ENCODE measurements at places on chromosomes 2 and 18.

- no peak for DNase-seq
These were observed 400.1 kb downstream of the PID1 start for GRCh38 chr2:228871012-228871411.

DNA sequence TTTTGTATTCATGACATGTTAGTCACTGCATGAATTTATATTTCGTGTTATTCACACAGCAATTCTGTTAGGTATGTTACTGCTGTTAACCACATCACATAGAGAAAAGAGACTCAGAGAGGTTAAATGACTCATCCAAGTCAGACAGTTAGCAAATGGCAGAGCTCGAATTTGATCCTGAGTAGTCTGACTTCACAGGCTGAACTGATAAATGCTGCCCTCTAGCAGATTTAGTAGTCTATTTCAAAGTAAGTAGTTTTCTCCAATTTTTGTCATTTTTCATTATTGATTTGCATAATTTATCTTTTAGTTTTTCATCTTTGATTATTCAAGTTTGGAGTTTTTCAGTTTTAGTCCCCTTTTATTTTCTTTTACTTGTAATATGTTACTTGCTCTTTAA is 58.3 kb downstream of the WDR7 start:
- DNase-seq = no peak

DNA sequence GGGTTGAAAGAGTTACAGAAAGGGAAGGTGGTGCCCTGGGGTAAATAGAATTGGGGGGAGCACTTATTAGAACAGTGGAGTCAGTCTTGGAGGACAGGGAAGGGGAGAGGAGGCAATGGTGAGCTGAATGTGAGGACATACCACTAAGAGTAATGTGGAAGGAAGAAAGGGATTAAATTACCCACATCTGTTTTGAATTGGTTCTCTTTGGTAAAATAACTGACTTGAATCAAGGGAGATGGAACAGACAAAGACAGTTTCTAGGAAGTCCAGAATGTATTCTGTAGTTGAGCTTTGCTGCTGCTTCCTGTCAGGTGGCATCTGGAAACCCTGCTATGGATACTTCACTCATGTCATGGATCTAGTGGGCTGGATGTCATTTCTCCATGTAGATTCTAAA is 6.7 kb downstream of the SETBP1 start:
- no peak for DNase-seq

DNA sequence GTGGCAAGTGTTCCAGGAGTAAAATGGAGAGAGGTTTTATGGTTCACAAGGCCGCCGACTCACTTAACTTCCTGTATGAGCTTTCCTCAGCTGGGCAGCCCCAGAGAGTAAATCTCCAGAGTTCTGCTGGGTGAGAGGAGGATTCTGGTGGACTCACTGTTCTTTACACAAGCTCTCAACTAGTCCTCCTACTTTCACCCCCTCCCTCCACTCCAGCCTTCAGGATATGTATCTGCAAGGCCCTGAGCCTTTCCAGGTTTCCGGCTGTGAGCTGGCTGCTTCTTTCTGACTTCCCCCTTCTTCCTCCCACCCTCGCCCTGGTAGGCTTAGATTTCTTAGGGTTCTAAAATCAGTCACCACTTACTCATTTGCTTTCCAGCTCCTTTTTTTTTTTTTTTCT is 34.0 kb downstream of the EML6 start:
- DNase-seq = no peak

DNA sequence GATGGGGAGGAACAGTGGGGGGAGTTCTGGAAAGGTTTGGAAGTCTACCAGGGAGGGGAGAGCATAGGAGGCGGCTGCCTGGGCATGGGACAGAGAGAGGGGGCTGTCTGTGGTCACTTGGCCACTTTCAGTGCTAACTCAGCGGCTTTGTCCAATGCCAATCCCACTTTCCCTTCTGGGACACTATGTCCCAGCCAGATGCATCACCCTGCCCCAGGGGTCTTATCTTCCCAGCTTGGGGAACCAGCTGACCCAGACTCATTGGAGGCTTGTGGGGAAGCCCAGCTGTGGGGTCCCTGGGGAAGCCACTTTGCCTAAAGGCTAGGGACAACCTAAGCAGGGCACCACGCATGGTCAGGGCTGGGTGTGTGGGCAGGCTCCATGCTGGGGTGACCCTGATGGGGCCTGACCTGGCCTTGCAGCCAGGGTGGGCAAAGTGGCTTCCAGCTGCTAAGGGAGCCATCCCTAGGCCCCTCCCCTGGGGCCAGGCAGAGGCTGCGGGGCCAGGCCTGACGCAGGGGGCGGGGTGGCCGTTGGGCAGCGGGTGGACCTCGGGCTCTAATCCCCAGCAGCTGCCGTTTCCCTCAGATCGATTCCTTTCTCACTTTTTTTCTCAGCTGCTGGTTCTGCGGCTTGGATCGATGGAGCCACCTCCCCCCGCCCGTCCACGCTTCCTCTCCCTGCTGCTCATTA is 1.6 kb upstream of the ASIC4 start:
- no peak for DNase-seq

DNA sequence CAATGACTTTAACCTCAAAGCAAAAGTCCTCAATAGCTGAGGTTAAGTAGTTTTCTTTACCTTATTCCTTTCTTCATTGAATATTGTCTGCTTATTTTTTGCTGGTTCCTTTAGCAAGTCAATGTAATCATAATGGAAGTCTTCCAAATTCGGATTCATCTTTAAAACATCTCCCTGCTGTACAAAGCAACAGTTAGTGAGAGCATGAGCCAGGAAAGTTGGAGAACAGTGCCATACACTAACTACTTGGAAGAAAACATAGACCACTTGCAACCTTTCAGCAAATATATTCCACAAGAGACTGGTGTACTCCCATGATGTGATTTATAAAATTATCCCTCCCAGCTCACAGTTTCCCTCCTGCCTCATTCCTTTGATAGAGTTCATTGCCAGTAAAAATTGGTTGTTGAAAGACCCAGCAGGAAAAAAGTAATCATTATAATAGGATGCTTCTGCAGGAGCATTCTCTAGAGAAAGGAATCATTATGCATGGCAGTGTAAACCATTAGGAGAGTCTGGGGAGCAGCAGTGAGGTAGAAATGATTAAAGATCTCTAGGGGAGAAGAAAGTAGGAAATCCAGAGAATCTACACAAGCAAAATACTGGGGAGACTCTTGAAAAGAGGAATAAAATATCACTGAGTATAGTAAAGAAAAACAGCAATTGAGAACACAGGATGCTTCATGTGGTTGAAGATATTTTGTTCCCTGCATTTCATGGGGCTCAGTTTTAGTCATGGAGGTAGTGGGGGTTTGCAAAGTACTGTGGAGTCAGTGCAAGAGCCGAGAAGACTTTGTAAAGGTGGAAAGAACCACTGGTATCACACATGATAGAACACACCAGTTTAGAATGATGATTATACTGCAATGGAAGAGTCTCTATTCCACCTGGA is 38.6 kb upstream of the TTN start:
- DNase-seq = no peak

- DNase-seq = no peak
These were observed 50.6 kb upstream of the FSIP2 start for GRCh38 chr2:185687967-185688366.

DNA sequence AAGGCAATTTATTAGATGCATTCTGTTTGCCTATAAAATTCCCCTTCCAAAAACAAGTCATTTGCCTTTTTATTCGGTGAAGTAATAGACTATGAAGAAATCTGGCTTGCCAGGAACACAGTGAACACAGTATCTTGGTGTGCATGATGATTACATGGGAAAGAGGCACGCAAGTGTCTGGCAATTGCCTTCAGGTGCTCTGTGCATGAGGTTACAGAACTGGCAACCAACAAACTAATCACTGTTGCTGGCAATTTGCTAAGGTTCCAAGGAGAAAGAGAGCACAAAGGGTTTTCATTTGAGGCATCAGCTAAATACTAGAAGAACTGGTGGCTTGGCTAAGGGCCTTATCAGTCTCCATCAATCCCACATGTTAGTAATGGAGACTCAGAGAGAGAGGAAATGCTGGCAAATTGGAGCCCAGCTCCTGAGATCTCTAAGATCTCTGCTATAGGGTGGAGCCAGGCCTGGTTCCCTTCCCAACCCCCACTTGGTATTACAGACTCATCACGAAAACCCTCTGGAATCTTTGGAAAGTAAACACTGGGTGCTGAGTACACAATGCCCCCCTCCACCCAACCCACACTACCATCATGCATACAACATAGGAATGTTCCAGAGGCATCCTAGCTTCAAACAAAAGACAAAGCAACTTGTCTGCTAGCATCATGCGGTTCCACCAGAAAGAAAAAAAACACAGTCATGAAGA is 10.4 kb downstream of the RNF152 start:
- no peak for DNase-seq
